ENCODE measurements at places on chromosomes 4 and X.

- DNase-seq: no peak
Measured at GRCh38 chr4:133149932-133150471, 908 bp downstream of the PCDH10 start.

- no peak for DNase-seq
Measured at GRCh38 chr4:6471307-6472007, 957 bp downstream of the PPP2R2C start.

GRCh38 chr4:1295405-1296055 lies 5.8 kb downstream of the MAEA start:
- DNase-seq: no peak

DNA sequence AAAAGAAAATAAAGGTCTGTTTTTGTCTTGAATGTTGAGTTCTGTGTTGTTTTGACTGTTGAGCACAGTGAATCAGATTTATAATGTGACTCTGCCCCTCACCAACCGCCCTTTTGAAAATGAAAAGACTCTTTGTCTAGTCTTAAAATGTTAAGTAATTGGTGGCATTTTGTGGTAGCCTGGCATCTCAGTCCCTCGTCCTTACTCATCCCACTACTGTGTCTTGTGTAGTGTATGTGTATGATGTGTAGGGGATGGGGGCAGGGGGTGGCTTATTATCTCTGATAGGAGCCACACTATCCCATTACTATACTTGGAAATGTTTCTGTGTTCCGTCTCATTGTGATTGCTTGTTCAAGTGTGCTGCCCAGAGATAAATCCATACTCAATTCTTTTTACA lies 12.2 kb downstream of the KLHL34 start:
- no peak for DNase-seq

GRCh38 chr4:87785731-87786509 lies 13.4 kb upstream of the IBSP start:
- no peak for DNase-seq

DNA sequence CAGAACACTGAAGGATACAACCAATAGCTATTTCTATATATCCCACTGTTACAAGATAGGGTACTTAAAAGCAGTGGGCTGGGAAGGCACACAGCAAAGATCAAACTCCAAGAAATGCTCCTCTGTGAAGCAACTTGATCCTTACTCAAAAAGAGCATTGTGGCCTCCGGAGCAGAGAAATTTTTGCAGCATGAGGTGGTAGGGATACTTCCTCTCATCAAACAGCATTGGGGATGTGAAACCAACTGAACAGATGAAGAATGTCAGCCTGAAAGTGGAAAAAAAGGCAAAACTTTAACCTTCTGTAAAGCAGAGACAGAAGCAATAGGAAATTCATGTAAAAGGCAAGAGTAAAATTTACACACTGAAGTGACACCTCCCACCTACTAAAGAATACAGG lies 92.2 kb downstream of the HUWE1 start:
- no peak for DNase-seq

- DNase-seq: peak; percentile 40
Measured at GRCh38 chr4:113607998-113608397, 153.5 kb downstream of the CAMK2D start.

GRCh38 chrX:10206317-10206716 lies 49.5 kb downstream of the CLCN4 start:
- DNase-seq: no peak

DNA sequence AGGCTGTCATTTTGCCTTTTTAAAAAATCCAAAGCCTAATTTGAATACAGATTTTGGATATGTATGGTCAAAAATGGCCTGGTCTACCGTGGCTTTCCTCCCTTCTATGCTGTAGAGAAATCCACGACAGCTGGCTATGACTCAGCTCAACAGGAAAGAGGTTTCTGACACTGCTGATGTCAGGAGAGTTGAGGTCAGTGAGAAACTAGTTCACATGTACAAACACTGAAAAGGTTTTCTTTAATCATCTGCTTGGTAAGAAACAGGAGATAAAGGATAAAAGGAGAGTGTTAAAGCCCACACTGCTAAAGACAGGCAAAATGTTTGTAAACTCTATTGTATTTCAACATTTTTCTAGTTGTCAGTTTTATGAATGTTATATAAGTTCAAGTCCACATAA lies 113.9 kb downstream of the NYX start:
- DNase-seq: peak; percentile 83

DNA sequence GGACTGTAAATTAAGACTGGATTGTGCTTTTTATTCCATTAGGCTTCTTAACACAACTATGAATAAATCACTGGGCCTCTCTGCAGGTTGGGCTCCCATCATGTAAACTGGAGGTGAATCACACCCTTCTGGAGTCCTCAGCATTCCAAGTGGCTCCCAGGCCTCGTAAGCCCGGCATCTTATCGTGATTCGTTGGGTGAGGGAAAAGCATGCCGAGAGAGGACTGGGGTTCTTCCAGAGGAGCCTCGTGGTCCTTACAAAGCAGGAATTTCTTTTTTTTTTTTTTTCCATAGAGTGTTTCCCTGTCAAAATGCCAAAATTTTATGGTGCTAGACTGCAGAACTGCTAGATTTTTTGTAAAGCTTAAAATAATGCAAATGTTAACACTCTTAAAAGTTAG lies 20.0 kb downstream of the CLDN22 start:
- DNase-seq: no peak

GRCh38 chrX:140723121-140723715 lies 13.7 kb downstream of the LINC00632 start:
- DNase-seq: no peak

- DNase-seq: no peak
Measured at GRCh38 chr4:106355193-106355592, 13.4 kb downstream of the GIMD1 start.

GRCh38 chrX:7987160-7988012 lies 60.2 kb upstream of the PNPLA4 start:
- DNase-seq: no peak

DNA sequence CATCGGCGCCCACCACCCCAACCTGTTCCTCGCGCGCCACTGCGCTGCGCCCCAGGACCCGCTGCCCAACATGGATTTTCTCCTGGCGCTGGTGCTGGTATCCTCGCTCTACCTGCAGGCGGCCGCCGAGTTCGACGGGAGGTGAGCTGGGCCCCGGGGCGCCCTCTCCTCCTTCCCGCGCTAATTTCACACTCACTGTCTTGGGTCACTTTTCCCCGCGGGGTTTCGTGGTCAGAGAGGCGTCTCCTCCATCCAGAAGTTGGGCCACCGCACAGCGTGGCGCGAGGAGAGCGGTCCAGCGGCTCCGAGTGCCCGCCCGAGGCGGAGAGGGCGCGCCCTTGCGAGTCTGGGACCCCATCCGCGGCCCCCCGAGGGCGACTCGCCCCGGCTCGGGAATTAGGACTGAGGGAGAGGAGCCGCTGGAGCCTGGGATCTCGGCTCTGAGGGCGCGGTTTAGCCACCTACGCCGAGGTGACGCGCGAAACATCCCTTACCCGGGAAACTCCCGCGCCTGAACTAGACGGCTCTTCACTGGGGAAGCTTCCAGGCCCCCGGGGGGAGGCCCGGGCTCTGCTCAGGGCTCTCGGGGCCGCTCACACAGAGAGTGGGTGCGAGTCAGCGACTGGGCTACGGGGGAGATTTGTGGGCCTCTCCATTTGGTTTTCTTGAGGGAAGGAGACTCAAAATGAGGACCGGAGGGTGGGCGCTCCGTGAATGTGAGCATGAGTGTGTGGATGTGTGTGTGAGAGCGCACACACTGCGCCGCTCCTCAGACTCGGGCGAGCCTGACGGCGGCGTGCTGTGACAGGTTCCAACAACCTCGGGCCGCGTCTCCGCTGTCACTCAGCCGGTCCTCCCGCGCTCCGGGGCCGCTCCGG lies 551 bp downstream of the NPNT start:
- peak; percentile 25 for DNase-seq

All from activated CD4-positive, alpha-beta T cell treated with anti-CD3 and anti-CD28 coated beads, Interleukin-10, Interleukin-2, amounts not matched to agents 100 ng/mL and 50 ng/mL, durations not matched to agents 16 hours and 8 hours (primary cell).